Foreskin keratinocyte (primary cell): ENCODE measurements at places on chromosomes 7 and 10. TPM values are rescaled to one million over a fixed set of nuclear protein-coding genes. Genes with fewer than 3 reads are reported as not detected.

The LARP4B gene
- 44.3 and 46.9 TPM in 2 replicates for total RNA-seq

The SEMA3A gene
- 3.2 and 4.6 TPM in 2 replicates for total RNA-seq

The NYAP1 gene
- total RNA-seq, result 1.9 and 2.4 TPM in 2 replicates

The NUTM2A gene
- 1.3 and 1.7 TPM in 2 replicates for total RNA-seq

The LRRC18 gene
- total RNA-seq, result not detected in 2 replicates
